GM03348 (cell line): ENCODE measurements at places on chromosomes 7 and 10.

DNA sequence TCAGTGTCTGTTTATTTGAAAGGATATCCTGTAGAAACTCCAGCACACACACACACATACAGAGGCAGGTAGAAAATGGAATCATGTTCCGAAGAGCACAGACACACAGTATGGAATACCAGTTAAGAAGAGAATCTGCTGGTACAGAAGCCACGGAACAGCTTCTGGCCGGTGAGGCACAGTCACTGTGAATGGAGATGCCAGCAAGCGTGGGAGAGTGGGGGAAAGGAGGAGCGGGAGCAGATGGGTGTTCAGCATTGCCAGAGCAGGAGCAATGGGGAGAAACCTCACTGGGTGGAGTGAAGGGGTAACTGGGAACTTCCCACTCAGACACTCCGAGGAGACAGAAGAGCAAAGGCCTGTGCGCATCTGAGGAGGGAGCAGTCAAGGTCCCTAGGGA lies 9.5 kb upstream of the IMPDH1 start:
- no peak for DNase-seq

GRCh38 chr10:35784751-35785150 lies 142.7 kb upstream of the FZD8 start:
- DNase-seq: no peak

DNA sequence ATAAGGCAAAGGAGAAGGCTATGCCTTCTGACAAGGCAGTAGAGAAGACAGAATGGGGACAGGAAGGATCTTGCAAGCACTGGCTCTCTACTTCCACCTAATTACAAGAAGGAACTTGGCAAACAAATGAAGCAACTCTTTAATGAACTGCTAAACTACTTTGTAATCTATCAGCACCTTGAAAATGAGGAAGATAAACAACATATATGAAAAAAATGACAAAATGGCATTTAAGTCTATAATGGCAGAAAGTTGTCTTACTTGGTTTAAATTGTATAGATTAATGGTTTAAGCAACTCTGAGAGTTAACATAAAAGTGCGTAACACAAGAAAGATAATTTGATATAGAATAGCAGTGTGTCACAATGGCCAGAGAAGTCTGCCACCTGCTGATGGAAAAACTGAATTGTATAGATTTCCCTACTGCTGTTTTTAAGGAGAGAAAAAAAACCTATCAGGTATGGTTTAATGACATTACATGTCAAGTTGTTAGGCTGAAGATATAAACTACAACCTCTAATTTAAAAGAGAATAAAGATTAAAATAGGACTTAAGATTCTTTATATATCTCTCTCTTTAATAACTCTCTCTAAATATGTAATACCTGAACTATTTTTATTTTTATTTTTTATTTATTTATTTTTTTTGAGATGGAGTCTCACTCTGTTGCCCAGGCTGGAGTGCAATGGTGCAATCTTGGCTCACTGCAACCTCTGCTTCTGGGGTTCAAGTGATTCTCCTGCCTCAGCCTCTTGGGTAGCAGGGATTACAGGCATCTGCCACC lies 11.8 kb downstream of the NT5C3A start:
- peak; percentile 48 for DNase-seq

DNA sequence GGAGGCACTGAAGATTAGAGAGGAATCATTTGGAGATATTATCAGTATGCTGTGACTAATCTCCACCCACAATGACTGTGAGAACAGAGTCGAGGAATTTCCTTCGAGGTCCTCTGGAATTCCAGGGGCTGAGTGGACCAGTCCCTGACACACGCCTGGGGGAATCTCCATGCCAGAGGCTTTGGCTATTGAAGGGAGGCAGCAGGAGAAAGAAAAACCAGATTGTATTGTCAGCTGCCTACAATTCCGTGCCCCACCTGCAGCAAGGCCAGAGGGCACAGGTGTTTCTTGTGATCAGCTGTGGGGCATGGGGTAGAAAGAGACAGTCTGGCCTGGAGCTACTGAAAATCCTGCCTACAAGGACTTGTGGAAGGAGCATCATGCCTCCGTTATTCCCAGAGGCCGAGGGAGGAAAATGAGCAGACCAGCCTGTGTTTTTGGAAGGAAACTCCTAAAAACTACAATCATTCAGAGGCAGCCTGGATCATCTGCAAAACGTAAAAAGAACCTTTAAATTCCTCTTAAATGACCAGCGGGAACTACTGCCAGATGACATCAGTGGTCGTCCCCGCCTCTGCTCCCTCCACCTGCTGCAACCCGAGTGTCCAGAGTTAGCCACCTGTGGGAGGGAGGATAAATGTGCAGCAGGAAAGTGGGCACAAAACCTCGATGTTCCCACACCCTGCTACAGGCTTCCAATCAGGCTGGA lies 25.4 kb upstream of the ANK3 start:
- peak; percentile 88 for DNase-seq

DNA sequence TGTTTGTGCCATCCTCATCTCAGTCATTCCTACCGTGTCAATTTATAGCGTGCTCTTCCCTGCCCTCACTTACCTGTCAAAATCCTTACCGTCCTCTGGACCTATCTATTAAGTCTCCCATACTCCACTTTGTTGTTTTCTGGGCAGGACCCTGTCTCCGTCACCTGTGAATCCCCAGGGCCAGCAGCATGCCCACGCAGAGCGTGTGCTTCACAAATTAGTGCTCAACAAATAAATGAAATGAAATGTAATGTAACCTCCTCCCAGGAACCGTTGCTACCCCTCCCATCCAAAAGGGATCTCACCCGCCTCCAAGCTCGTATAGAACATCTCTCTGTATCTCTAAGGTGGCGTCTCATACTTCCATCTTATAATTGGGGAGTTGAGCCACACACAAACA lies 589.9 kb upstream of the MGMT start:
- no peak for DNase-seq

DNA sequence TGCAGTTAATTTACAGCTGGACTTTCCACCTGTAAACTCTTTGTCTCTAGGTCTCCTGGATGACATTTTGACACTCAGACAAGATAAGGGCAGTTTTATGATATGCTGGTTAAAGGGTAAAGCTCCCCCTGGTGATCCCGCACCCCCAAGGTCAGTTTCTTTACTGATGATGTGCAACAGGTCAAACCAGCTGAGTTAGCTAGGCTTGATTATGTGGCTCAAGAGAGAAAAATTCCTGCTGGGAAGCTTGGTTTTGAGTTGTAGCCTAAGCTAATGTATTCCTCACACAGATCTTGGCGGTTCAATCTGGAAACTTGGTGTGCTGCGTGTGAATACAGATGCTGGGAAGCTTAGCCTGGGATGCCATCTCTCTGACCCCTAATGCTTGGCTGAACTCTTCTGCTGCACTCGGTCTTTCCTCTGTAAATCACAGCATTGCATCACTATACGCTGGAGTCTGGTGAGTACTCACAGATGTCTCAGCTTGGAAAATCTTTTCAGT lies 11.4 kb upstream of the AKR1D1 start:
- DNase-seq: peak; percentile 25

DNA sequence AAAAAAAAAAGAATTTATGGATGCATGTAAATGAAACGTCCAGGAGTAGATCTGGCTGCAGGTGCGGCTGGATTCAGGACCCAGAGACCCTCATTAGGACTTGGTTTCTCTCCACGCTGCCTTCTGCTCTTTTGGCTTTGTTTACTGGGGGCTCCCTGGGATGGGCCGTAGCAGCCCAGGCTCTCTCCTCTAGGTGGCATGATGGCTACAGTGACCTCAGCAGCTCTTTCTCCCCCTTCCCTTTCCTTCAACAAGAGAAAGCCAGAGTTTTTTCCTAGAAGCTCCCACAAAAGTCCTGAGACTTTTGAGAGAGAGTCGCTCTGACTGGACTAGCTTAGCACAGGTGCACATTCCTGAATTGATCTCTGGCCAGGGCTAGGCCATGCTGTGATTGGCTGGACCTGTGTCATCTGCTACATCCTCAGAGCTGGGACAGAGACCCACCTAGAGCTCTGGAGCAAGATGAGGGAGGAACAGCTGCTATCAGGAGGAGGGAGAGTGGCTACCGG lies 67.8 kb upstream of the PDCD4 start:
- peak; percentile 80 for DNase-seq

DNA sequence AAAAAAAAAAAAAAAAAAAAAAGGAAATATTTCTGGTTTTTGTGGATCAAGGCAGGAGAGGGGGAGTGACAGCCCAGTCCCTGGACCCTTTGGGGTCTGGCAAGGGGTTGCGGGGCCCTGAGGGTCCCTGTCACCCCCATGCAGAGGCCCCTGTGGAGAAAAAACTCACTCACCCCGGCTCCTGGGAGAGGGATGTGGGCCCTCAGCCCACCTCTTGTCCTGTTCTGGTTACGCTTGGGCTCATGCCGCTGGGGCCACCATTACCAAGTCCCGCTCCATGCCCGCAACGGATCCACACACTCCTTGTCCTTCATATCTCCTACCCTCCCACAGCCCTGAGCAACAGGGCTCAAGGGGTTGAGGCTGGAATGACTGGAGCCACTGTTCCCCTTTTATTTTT lies 1.0 kb upstream of the TMEM184A start:
- no peak for DNase-seq

GRCh38 chr7:20561908-20562307 lies 53.6 kb upstream of the ABCB5 start:
- no peak for DNase-seq

- DNase-seq: no peak
Measured at GRCh38 chr10:3936422-3937040, 151.5 kb upstream of the KLF6 start.
